HCT116 (cell line): ENCODE measurements at places on chromosomes 7 and 10. TPM values are rescaled to one million over a fixed set of nuclear protein-coding genes. Genes with fewer than 3 reads are reported as not detected.

DNA sequence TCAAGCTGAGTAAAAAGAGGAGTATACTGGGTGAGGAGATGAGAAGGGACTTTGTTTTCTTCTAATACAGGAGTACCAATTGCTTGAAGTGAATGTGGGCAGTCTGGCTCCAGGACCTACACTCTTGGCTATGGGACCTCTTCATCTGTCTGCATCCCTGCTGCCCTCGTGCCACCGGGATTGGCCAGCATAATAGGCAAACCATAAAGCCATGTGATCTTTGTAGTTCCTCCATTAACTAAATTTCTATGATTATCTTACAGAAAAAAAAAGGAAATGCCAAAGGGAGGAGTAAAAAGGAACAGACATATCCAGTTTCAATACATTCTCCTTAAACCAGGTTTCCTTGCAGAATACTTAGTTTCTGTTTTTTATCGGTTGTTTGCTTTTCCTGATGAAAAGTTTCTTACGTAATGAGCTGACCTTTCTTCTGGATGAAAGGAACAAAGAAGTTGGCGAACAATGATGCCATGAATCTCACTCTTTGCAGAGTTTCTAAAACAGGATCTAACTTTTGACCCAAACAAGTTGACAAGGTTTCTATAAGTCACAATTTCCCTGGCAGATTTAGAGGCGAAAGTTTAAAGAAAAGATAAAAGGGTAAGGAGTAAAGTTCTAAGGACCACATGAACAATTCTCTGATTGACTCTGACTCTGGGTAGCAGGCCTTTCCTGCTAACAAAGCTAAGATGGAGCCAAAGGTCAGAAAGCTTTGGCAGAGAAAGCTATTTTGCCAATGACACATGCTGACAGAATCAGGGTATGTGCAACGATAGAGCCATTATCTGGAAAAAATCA is 54.1 kb downstream of the LAMB1 start:
- DNase-seq, result peak; percentile 54
- H3K36me3 ChIP-seq, result 0 out of 2 replicates have a peak, but pooled peaks cover 6% of the 10 kb centered on the region
- H3K4me1 ChIP-seq, result peaks cover 46% of the 10 kb centered on the region
- no peak overlapping the region for H3K4me3 ChIP-seq
- H3K27ac ChIP-seq, result peak overlapping the region; percentile 51

- no peak for DNase-seq
- no peaks in the 10 kb centered on the region for H3K4me1 ChIP-seq
- H3K27ac ChIP-seq, result no peak overlapping the region
- H3K36me3 ChIP-seq, result no peaks in the 10 kb centered on the region
- no peaks in the 10 kb centered on the region for H3K27me3 ChIP-seq
Observed at GRCh38 chr10:131062621-131063260, 248.8 kb downstream of the TCERG1L start.

DNA sequence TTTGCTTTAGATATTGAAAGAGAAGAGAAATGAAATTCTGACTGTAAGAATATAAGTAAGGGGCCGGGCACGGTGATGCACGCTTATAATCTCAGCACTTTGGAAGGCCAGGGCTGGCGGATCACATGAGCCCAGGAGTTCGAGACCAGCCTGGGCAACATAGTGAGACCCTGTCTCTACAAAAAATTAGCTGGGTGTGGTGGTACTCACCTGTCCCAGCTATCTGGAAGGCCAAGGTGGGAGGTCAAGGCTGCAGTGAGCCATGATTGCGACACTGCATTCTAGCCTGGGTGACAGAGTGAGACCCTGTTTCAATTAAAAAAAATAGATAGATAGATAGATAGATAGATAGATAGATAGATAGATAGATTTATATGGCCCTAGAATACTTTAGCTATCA is 82.3 kb downstream of the BTRC start:
- H3K4me3 ChIP-seq, result no peak overlapping the region
- no peaks in the 10 kb centered on the region for H3K4me1 ChIP-seq
- no peaks in the 10 kb centered on the region for H3K36me3 ChIP-seq

- H3K4me3 ChIP-seq, result no peak overlapping the region
- no peak for DNase-seq
- H3K36me3 ChIP-seq, result no peaks in the 10 kb centered on the region
- no peak overlapping the region for H3K27ac ChIP-seq
Observed at GRCh38 chr7:157577061-157577460, 240.3 kb downstream of the DNAJB6 start.

GRCh38 chr10:119222537-119222936 is 15.2 kb downstream of the GRK5 start:
- peaks cover 6% of the 10 kb centered on the region; the same call in 1 of the 2 replicates for H3K4me1 ChIP-seq
- H3K27ac ChIP-seq, result no peak overlapping the region
- no peak overlapping the region for H3K4me3 ChIP-seq
- no peaks in the 10 kb centered on the region for H3K27me3 ChIP-seq
- H3K36me3 ChIP-seq, result no peaks in the 10 kb centered on the region
- no peak for DNase-seq

DNA sequence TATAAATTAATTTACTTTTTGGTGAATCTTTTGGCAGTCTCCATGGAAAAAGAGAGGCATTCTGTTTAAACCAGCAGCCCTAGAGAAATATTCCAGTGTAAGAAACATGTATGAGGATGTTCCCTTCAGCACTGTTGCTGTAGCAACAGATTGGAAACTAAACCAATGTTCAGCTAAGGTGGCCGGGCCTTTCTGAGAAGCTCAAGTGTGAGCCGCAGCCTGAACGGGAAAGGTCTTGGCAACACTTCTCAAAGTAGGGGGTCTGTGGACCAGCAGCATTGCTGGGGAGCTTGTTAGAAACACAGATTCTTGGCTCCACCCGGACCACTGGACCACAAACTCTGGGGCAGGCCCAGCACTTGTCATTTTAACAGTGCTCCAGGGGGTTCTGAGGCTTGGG is 36.2 kb downstream of the RAMP3 start:
- no peaks in the 10 kb centered on the region for H3K4me1 ChIP-seq
- no peak overlapping the region for H3K4me3 ChIP-seq
- H3K36me3 ChIP-seq, result no peaks in the 10 kb centered on the region
- H3K27ac ChIP-seq, result no peak overlapping the region
- peaks cover 6% of the 10 kb centered on the region for H3K27me3 ChIP-seq
- DNase-seq, result no peak

GRCh38 chr7:81704595-81704994 is 65.3 kb downstream of the HGF start:
- H3K27ac ChIP-seq, result no peak overlapping the region
- H3K4me3 ChIP-seq, result no peak overlapping the region
- H3K36me3 ChIP-seq, result no peaks in the 10 kb centered on the region
- no peaks in the 10 kb centered on the region for H3K4me1 ChIP-seq
- DNase-seq, result no peak

DNA sequence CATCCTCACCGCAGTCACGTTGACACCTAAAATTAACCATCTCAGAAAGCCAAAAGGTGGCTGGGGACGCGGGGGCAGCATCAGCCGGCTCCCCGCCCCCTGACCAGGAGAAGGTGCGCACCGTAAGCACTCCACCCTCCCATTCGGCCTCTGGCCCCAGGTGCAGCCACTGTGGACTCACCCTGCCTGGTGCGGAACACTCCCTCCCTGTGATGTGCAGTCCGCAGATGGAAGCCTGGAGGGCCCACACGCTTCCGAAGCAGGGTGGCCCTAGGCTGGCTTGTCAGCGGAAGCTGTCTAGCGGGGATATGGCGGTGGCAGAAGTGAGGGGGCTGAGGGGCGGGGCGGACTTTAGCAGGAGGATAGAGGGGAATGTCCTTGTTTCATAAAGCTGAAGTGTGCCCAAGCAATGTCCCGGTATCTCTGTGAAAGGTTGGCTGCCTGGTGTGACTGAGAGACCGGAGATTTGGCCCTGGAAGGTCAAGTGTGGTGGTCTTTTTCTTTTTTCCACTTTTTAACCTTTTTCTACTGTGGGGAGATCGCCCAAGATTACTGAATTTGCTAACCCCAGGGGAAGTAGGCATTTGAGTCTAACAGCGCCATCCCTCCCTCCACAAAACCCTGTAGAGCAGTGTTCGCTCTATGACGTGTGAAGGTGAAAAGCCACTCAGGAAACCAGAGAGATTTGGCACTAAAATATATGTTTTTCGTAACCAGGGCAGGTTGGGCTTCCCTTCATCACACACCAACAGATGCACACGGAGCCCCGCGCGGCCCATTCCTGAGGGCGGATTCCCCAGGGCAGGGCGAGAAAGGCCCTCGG is 74.7 kb downstream of the CXCL12 start:
- H3K4me3 ChIP-seq, result no peak overlapping the region
- no peak overlapping the region for H3K27ac ChIP-seq
- H3K4me1 ChIP-seq, result no peaks in the 10 kb centered on the region
- DNase-seq, result no peak
- H3K36me3 ChIP-seq, result no peaks in the 10 kb centered on the region

DNA sequence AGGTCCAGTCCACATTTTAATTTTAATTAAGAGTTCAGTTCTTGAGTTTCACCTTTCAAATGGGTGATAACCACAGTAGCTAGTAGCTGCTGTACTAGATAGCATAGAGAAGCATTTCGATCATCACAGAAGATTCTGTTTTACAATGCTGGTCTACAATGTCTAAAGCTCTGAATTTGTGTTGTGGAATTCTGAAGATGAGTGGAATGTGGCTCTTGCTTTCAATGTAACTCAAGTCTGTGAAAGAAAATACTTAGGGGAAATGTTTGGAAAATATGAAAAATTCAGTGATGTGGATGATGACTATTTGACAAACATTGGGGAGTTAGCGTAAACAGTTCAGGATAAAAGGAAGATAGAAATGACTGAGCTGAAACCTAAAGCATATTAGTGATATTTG is 139.4 kb downstream of the GNAT3 start:
- no peak overlapping the region for H3K4me3 ChIP-seq
- no peaks in the 10 kb centered on the region for H3K4me1 ChIP-seq
- no peak for DNase-seq
- no peaks in the 10 kb centered on the region for H3K27me3 ChIP-seq
- H3K27ac ChIP-seq, result no peak overlapping the region
- no peaks in the 10 kb centered on the region for H3K36me3 ChIP-seq

DNA sequence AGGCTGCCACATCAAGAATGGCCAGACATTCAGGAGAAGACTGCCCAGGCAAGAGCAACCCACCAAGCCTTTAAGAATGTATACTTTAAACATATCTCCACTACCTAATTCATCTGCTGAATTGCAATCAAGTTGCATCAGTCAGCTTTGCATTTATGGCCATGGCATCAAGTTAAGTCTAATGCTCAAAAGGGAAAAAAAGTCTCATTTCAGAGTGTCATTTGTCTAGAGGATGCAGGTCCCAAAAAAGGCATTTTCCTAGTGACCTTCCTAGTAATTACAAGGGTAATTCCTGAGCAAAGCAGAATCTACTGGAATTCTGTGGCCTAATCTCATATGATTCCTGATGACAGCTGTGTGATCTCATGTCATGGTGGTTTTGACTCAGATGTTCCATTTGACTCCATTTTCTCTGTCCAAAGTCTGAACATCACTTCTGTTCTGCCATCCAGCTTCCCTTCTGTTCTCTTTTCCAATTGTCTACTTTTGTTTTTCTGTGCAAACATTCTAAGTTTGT is 7.3 kb upstream of the CABCOCO1 start:
- H3K4me1 ChIP-seq, result no peaks in the 10 kb centered on the region
- no peak overlapping the region for H3K4me3 ChIP-seq
- no peaks in the 10 kb centered on the region for H3K27me3 ChIP-seq
- H3K27ac ChIP-seq, result no peak overlapping the region

DNA sequence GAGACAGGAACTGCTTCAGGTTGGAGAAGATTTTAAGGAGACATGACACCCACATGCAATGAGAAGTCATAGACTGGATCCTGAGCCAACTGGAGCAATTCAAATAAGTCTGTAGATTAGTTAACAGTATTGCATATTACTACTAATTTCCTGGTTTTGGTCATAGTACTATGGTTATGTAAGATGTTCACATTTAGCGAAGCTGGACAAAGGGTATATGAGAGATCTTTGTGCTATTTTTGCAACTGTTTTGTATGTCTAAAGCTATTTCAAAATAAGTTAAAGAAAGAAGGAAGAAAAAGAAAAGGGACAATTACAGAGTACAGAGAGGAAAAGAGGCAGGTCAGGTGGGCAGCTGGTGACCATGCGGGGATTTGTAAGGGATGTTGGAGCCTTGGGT is 116.5 kb upstream of the SVIL start:
- H3K27ac ChIP-seq, result no peak overlapping the region
- DNase-seq, result no peak
- no peaks in the 10 kb centered on the region for H3K4me1 ChIP-seq
- no peaks in the 10 kb centered on the region for H3K27me3 ChIP-seq

DNA sequence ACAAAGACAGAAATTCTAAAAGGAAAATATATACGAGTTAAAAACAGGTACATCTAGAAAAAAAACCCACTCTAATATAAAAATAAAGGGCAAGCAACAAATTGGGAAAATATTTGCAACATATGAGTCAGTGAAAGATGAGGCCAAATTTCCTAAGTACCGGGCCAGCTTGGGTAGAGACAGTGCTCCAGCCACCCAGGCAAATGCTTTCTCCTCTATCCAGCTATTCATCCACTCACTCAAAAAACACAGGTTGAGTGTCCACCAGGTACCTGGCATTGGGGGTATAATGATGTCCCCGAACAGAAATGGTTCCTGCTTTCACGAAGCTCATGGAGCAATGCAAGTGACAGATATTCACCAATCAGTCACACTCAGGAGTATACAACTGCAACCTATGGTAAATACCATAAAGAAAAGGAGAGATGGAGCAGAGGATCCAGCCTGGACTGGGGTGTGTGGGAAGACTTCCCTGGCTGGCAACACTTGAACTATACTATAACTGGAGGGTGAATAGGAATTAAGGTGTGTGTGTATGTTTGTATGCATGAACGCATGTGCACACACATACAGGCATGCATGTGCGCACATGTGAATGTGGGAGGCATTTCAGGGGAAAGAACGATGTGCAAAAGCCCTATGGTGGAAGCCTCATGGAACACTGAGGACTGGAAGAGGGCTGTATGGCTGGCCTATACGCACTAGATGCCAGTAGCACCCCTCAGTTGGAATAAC is 2.3 kb downstream of the ARHGAP22 start:
- no peak overlapping the region for H3K4me3 ChIP-seq
- no peaks in the 10 kb centered on the region for H3K27me3 ChIP-seq
- no peak overlapping the region for H3K27ac ChIP-seq
- no peaks in the 10 kb centered on the region for H3K36me3 ChIP-seq
- DNase-seq, result no peak
- peaks cover 27% of the 10 kb centered on the region for H3K4me1 ChIP-seq

DNA sequence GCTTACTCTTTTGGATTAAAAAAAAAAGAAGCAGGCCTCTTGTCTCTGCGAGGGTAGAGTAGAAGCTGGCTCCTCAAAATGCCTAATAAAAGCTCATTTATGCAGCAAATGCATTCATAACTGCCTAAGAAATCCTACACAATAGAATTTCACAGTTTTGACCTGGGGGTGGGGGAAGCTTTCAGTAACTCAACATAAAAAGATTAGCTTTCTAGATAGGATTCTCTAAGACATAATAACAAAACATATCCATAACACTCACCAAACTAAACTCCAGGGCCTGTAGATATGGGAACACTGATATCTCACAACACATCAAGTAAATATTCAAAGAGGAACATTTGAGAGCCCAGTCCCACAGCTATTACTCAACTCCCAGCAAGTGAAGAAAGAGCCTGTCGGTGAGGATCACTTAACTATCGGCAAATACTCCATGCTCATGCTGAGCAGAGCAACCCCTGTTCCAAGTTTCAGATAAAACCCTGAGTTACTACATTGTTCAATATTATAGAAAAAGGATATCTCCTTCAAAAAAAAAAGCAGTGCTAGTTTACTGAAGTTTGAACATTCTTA is 88.1 kb downstream of the COBL start:
- no peak overlapping the region for H3K27ac ChIP-seq
- no peaks in the 10 kb centered on the region for H3K36me3 ChIP-seq
- H3K27me3 ChIP-seq, result no peaks in the 10 kb centered on the region
- DNase-seq, result no peak
- no peak overlapping the region for H3K4me3 ChIP-seq

PTPRE gene
- total RNA-seq, result 12.3 TPM

PANK1 gene
- 6.4 TPM for total RNA-seq

SCART1 gene
- total RNA-seq, result 3.7 TPM

HOXA11 gene
- total RNA-seq, result 6.8 TPM

EPDR1 gene
- total RNA-seq, result 8.0 TPM
